Fibroblast of gingiva (primary cell): ENCODE measurements at places on chromosomes 7 and 10.

DNA sequence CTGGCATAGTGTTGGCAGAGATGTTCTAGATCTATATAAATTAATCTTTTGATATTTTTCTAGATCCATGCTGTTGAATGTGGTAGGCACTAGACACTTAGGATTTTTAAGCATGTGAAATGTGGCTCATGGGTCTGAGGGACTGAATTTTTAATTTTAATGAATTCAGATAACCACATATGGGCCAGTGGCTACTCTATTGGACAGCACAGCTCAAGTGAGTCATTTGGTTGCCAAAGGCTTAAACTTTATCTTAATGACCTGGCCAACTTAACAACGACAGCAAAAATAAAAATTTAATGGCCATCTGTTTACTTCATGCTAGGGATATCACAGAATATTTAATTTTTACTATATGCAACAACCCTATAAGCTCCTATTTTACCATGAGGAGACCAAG is 61.4 kb downstream of the CDK14 start:
- DNase-seq, result no peak

GRCh38 chr7:81195033-81195432 is 276.2 kb upstream of the SEMA3C start:
- no peak for DNase-seq

DNA sequence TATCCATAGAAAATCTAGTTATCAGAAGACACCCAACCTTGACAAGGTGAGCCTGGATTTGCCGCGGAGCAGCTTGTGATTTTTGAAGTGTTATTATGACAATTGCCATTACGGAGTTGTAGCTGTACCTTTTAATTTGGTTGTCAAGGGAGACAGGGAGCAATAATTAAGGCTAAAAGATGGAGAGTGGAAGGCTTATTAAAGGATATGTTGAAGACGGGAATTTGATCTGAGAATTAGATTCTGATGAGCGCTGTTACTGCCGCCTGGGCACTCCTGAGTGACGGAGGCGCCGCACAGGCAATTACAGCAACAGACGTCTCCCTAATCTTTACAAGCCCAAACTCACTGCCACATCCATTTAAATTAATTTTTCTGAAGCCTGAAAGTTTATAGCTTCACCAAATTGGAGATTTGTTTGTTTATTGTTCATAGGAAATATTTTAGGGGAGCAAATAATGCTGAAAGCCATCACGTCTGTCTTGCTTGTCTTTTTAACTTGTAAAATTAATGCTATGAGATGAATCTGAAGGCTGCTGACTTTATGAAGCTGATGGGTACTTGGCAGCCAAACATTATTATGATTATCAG is 475.0 kb upstream of the ADARB2 start:
- DNase-seq, result no peak

- no peak for DNase-seq
Observed at GRCh38 chr10:9860045-9860444, 1157.6 kb upstream of the CELF2 start.

DNA sequence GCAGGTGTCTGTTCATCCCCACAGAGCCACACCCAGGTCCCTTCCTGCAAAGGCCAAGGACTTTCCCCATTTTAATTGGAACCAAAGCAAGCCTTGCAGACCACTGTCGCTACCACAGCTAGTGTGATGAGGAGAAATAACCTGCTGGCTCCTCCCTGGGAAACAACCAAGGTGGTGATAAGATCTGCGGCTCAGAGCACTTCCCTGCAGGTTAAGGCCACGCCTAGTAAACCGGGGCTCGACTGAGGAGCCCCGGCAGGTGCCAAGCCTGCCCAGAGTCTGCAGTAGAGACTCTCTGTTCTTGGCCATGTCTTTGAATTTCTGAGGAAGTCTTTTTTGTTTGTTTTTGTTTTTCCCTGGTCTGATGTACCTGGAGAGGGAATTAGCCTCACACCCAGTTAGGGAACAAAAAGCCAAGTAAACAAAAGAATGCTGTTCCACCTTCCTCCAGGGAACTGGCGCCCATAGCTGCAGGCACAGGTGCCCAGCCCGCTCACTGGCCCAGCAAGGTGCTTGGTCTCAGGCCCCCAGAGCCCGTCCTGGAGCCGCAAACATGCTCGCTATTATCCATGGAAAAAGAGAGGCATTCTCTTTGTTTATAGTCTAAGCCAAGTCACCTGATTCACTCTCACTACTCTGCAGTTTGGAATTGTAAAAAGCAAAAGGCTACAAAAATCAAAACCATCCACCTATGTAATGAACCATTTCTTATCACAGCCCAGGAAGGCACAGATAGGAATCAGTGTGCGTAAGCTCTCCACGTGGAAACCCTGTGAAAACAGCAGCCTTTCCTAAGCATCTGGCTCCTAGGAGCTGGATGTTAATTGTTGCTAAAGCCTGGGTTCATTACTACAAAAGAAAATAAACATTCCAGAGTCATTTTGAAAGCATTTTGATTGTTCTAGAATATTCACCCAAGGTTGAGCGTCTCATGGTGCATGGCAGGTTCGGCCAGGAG is 2.7 kb downstream of the GPR146 start:
- DNase-seq, result no peak

DNA sequence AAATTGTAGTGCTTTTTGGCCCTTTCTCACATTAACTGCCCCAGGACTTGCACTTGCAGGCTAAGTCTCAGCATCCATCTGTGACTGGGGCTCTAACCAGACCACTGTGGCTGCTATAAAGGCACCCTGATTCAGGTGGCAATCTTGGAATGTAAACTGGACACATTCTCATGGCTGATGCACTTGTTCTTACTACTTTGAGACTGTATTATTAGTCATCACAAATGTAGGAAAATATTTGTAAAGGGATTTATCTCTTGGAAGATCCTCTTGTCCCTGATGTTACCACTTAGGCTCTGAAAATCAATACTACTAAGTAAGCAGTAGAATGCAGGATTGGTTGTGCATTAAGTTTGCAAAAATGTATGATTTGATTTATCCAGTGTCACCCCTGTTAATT is 25.0 kb downstream of the PDE1C start:
- DNase-seq, result no peak

DNA sequence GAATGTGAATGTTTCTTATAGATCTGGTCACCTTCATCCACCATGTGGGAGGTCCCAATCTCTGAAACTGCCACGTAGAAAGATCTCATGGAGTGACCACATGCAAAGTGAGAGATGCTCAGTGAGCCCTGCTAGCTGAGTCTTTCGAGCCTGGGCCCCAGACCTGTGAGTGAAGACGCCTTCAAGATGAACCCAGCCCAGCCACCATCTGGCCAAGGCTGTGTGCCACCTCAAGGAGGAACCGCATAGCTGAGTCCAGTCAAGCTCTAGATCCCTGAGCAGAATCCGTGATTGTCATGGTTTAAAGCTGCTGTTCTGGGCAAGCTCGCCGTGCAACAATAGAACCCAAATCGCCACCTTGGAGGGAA is 20.2 kb upstream of the PPIF start:
- no peak for DNase-seq

GRCh38 chr7:7978860-7979259 is 10.3 kb downstream of the GLCCI1 start:
- no peak for DNase-seq

DNA sequence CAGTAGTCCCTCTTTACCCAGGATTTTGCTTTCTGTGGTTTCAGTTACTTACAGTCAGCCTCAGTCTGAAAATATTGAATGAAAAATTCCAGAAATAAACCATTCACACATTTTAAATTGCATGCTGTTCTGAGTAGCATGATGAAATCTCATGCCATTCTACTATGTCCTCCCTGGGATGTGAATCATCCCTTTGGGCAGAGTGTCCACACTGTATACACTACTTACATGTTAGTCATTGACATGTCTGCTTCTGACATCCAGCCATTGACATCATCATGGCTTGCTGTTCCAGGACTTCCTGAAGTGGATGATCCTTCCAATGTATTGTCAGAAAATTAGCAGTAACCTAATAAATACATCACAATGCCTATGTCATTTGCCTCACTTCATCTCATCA is 34.6 kb upstream of the MALRD1 start:
- peak; percentile 69 for DNase-seq

GRCh38 chr10:15419279-15419874 is 48.3 kb upstream of the FAM171A1 start:
- DNase-seq, result no peak

DNA sequence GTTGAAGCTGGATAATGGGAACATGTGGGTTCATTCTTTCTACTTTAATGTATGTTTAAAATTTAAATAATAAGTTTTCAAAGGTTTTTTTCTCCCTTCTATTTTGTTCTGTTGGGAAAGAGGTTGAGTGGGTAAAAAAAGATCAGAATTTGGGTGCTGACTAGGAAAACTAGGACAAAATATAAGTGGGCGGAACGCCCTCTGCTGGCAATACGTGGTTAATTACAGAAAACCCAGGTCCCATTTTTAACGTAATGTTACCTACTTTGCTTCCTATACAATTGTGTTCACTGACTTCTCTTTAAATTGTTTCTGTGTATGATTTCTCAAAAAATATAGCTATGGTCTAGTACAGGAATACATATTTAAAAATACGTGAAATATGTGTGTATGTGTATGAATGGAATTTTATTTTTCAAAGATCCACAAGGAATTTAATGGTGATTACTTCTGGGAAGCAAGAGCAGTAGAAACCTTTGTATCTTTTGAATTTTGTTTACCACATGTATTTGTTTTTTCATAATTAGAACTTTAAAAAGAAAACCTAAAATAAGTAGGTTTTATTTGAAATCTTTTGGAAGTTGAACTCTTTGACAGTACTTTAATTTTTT is 8.7 kb downstream of the ECD start:
- DNase-seq, result peak; percentile 44

DNA sequence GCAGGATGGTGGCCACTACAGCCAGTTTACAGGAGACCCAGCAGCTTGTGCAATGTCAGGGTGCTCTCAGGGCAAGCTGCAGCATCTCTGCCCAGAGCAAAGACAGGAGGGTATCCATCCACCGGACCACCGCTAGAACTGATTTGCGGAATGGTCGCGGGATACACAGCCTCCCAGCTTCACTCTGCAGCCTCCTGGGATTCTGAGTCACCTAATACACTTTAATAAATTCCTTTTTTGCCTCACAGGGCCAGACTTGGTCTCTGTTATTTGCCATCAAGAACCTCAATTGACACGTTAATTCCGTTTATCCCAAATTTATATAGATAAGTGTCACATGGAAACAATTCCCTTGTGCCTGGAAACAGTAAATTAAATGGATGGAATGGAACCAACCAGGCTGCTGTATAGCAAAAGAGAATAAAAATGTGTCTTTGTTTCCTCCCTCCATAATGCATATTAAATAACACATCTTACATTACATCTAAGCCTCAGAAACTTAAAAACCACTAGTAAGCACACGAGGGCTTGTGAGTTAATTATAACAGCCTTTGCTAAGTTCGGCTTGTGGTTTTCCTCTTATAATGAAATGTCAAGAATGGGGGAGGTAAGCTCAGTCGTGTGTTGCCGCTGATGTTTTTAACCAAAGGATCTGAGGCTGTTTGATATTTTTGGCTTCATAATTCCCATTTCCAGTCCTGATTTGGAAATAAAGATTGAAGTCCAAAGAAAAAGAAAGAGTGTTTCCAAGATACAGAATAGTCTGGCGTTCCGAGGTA is 52.1 kb downstream of the ADRB1 start:
- DNase-seq, result no peak

DNA sequence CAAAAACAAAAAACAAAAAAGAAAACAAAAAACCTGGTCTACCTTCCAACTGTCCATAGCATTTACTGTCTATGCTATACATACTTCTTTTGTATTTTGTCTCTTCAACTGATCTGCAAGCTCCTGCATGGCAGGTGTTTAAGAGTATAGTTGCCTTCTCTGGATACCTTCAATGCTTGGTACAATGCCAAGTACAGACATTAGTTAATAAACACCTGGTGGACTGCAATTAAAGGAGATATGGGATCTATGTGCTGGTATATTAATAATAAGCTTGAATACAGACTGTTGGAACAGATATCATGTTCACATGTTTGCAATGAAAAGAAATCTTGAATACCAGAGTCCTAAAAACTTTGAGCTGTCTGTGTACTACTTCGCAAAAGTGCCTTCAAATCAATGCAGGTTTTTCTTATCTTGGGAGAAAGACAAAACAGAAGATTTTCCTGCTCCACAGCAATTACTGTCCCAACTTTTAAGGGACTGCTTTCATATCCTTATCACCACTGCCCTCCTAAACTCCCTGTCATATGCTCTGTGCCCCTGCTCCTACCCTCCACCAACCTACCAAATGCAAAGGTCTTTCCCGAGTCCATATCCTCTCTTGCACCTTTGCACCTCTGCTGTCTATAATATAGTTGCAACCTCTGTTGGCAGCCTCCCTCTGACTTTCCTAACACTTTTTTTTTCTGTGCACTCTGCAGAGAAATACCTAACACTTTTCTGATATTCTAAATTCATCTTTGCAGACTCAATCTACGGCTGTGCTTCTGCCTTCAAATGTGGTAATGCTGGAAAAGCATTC is 85.1 kb downstream of the DNMBP start:
- no peak for DNase-seq

GRCh38 chr10:99827936-99828335 is 45.5 kb downstream of the ABCC2 start:
- peak; percentile 78 for DNase-seq

DNA sequence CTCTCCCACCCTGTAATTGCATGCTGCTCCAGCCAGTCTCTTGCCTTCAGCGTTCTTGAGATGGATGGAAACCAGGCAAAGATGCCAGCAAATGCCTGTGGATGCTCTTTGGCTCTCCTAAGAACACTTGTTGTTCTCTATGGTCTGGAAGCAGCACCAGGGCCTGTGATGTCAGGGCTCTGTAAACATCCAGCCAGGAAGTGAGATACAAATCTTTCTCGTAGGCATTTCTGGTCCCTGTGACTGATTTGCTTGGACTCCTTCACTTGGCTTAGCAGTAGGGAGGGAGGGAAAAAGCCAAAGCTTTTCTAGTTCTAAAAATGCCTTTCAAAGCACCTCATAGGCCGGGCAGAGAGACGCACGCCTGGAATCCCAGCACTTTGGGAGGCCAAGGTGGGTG is 201.3 kb downstream of the REEP3 start:
- peak; percentile 65 for DNase-seq

- no peak for DNase-seq
Observed at GRCh38 chr7:23960361-23960760, 250.3 kb downstream of the STK31 start.

DNA sequence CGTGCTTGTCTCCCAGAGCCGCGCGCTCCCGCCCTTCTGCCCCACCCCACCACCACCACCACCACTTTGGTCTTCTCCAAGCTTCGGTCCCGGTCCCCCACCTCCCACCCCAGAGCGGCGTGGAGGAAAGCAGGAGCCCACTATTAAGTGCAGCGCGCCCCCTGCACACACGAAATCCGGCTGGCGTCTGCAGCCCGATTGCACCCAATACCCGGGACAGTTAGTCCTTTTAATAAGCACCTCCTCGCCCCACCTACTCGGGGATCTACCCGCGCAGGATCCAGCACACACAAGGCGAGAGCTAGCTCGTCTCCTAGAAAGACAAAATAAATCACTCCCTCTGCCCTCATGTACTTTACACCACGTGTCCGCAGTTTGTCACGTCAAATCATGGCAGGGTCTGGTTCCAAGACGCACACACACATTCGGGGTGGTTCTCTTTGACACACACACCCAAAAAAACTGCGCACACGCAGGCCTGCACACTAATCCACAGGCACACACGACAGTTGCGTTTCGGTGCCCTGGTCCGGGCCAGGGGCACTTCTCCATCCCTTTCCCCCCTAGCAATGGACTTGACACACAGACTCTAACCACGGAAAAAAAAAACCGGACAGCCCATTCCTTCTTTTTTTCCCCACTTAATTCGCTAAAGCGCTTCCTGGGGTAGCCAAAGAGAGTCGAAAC is 1.6 kb downstream of the SFMBT2 start:
- DNase-seq, result no peak

GRCh38 chr7:18590744-18591340 is 95.3 kb downstream of the HDAC9 start:
- DNase-seq, result peak; percentile 68
